ENCODE measurements at places on chromosomes 7 and 10.

- DNase-seq, result no peak
Observed at GRCh38 chr10:102371295-102371694, 24.2 kb upstream of the NFKB2 start.

GRCh38 chr7:141976524-141977245 lies 3.1 kb upstream of the TAS2R38 start:
- no peak for DNase-seq

DNA sequence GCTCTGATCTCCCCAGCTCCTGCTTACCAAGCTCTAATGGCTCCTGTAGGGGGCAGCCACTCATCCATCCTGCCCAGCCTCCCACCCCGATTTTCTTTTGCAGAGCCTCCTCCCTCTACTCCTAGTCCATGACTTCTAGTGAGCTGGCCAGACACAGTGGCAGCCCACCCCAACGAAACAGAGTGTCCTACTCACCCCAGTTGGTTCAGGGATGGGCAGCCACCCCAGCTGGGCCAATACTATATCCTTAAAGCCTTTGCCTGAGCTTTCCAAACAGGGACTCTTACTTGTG lies 77.1 kb downstream of the GRID1 start:
- DNase-seq, result no peak

- DNase-seq, result no peak
Observed at GRCh38 chr10:49643241-49644034, 29.6 kb downstream of the CHAT start.

- DNase-seq, result no peak
Observed at GRCh38 chr10:69876286-69876685, 74.6 kb downstream of the COL13A1 start.

GRCh38 chr10:30977385-30977784 lies 54.3 kb downstream of the ZNF438 start:
- DNase-seq, result no peak

- no peak for DNase-seq
Observed at GRCh38 chr7:33888166-33888565, 17.2 kb upstream of the BMPER start.

GRCh38 chr10:88389456-88389855 lies 193.7 kb downstream of the RNLS start:
- no peak for DNase-seq

DNA sequence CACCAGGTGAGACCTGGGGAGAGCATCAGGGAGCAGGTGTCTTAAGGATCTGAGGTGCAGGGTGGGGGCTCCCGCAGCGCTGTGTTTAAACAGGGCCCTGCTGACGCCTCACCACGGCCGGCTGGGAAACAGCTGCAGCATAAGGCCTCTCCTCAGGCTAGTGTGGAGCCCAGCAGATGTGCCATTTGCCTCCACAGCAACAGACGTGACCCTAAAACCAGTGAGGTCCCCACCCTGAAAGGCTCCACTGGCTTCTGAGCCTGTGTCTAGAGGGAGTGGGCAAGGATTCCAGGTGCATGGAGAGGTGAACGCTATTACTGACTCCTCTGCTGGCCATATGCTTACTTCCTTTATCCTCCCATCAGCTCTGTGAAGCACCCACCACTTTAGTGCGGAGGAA lies 47.8 kb downstream of the SYPL1 start:
- DNase-seq, result no peak

DNA sequence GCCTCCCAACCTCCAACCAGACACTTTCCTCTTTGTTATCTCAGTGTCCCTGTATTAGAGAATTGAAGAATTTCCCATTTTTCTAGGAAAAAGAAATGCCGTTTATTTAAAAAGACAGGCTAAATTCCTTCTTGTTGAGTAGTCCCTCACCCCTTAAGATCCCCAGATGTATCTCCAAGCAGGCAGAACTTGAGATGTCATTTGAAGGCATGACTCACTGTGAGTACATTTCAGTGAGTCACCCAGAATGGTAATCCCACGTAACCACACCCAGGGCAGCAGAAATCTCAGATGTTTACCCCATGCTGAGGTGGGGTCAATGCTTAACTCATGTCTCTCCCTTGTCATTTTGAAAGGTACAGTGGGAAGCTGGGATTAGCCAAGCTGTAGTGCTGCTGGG lies 4.4 kb downstream of the ZNF655 start:
- DNase-seq, result no peak

DNA sequence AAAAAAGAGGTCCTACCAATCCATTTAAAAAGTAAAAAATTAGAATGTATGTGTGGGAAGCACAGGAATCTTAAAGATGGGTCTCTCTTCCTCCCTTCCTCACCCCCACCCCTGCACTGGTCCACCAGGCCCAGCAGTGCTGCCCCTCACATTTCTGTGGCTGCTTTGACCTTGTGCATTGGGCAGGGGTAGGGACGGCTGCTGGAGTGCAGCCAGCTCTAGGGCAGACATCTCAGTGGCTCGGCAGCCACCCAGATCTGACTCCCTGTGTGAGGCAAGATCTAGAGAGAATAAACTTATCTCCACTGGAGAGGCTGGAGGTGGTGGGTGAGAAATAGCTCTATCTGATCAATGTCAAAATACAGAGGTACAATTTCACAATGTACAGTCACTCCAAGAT lies 6.7 kb downstream of the FAM180A start:
- peak; percentile 29 for DNase-seq

DNA sequence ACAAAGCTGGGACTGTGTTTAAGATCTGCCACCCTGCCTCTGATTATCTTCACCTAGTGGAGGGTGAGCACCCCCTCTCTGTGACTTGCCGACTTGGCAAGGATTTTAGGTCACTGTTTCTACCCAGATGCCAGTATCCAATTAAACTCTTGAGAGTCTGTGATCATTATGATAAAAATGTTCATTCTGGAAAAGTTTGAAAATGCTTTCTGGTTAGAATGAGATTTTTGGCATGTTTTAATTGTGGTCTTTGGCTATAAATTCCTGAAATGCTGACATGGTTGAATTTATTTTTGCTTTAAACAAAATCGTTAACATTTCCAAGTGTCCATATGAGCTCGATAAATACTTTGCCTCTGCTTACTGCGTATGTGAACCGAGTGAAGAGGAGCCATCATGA lies 221.4 kb downstream of the BICC1 start:
- no peak for DNase-seq

DNA sequence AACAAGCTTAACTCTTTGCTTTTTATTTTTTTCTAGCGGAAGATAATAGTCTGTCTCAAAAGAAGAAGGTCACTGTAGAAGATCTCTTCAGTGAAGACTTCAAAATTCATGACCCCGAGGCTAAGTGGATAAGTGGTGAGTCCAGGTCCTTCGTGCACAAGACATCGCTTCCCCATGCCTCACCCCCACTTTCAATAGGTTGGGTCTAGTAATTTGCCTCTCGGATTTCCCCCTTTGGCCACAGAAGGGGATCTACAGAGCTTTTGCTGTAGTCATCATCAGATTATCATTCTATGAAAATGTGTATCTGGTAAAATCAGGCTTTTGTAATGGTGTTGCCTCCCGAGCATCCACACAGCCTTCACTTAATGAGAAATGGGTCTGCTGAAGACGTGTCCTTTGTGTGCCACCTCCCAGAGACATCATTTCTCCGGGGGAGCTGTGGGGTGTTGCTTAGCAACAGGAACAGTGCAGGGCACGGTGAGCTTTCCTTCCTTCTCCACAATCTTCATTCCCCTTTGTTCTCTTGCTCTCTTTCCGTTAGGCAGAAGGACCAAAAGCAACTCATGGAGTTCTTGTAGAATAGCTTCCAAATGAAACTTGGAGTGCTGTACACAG lies 422.8 kb downstream of the DPP6 start:
- no peak for DNase-seq

DNA sequence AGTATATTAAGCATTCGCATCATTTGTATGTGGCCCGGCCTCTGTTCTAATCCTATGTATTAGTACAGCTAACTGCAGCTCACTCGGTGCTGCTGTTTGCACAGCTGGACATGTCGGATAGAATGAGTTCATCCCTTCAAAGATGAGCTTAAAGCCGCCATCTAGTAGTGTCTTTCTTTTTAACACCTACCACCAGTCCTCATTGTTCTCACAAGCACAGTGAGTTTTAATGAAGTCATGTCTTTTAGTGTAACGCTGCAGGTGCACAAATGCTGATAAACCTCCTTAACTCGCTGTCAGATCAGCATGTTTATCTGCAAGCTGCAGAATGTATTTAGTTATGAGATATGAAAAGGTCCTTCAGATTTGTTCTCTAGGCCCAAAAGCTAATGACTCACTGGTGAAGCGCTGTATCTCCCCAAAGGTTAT lies 247.5 kb downstream of the MTERF1 start:
- no peak for DNase-seq

GRCh38 chr10:90777621-90778020 lies 80.2 kb downstream of the HTR7 start:
- DNase-seq, result no peak

- DNase-seq, result no peak
Observed at GRCh38 chr10:48804740-48805182, 120.1 kb downstream of the WDFY4 start.

DNA sequence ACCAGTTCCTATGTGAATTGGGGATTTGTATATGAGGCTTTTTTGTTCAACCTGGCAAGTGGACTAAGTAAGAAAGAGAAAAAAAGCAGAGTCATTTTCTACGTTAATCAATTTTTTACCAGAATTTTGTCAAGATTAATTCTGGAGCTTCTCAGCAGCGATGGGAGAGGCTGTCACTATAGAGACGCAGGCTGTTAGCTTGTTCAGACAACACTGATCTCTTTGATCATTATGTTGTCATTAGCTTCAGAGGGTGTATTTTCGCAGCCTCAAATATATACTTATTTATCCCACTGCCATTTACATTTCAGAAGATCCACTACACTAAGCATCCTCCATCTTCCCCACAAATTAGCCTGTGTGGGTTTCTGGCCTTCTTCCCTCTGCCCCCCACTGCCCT lies 196.7 kb upstream of the PFKP start:
- no peak for DNase-seq

DNA sequence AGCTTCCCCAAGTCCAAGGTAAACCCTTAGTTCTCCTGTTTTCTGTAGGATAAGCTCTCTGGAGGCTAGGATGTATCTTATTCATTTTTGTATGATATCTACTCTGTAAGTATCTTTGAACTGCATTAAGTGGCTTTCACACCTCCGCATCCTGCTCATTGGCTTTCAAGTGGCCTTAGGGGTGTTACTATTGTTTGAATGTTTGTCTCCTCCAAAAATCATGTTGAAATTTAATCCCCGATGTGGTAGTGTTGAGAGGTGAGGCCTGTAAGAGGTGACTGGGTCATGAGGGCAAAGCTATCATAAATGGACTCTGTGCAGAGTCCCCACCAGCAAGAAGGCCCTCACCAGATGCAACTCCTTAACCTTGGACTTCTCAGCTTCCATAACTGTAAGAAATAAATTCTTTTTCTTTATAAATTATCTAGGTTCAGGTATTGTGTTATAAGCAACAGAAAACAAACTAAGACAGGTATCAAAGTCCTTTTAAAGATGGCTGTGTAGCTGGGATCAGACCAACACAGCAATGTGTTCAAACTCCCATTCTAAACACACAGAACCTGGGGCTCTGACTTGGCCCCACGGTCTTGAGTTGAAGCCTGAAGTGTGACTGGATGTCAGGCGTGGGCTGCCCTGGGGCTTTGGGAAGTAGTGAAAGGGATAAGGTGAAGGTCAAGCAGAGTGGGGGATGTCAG lies 25.9 kb downstream of the TBXAS1 start:
- DNase-seq, result no peak

DNA sequence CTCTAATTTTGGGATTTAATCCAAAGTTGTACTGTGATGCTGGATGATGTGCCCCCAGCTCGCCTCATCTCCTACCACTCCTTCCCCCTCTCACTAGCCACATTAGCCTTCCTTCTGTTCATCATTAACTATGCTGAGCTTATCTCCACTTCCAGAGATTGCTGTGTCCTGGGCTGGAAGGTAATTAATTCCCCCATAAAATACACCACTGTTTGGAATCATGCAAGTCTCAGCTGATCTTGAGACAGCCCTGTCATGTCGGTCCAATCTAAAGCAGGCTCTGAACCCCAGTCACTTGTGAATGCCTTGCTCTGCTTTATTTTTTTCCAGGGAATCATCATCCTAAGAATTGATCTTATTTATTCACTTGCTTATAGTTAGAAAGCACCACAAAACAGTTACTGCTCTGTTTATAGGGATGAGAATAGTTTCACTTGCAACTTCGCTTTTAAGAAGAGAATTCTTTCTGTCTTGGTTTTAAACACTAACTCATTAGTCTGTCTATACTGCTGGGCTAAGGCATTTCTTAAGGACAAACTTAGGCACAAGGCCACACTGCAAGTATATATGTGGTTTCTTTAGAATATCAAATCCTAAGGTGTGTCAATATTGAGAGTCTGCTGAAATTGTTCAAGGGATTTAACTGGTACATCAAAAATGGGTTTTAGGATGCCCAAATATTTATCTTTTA lies 341.1 kb upstream of the SEMA3A start:
- DNase-seq, result no peak

- DNase-seq, result no peak
Observed at GRCh38 chr7:77653572-77653971, 42.7 kb upstream of the RSBN1L start.

GRCh38 chr7:39644170-39644569 lies 20.8 kb downstream of the RALA start:
- DNase-seq, result no peak

DNA sequence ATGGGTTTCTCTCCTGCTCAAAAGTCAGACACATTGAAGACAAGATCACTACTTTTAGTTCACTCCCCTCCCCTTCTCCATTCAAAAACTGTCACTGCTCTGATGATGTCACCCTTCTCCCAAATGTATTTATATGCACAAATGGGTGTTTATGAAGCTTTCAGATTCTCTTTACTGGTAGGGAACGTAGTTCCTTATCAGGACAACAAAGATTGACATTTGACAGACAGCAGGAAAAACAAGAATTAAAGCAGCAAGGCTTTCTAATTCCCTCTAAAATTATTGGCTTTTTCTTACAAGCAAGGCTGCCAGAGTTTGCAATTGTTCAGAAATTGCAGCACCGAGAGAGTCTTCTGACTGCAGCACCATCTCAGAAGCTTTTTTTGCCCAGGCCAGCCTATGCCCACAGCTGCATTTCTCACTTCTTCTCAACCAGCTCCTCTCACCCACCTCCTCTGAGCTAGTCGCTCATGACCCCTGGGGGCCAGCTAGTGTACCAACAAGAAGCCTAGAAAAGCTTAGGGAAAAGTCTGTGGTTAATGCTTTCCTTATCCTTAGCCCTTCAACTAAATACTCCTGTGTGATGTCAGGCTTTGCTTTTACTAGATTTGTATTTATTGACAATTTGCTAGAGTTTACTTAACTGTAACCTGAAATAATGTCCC lies 265.1 kb downstream of the HTR7 start:
- DNase-seq, result peak; percentile 19

GRCh38 chr10:78033387-78033636 lies 351 bp upstream of the RPS24 start:
- no peak for DNase-seq

DNA sequence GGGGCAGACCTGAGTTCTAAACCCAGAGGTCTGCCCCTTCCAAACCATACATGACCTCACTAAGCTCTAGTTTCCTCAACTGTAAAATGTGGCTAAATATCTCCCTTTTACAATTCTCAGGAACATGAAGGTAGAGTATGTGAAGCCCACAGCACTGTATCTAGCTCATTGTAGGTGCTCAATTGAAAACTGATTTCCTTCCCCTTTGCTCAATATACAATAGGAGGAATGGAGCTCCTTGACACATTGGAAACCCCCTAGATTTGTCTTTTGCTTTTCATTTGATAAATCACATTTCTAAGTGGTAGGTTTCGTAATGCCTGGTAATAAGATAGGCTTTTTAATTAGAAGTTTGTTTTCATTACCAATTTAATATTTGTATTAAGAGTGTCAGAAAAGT lies 153.3 kb downstream of the ARID5B start:
- no peak for DNase-seq

- DNase-seq, result no peak
Observed at GRCh38 chr7:115561335-115562110, 469.0 kb downstream of the TFEC start.

GRCh38 chr7:126022452-126022851 lies 1092.8 kb upstream of the POT1 start:
- DNase-seq, result no peak

Data from left ventricle myocardium inferior (tissue), 1 donor.